ENCODE measurements at places on chromosomes 3 and 15.

DNA sequence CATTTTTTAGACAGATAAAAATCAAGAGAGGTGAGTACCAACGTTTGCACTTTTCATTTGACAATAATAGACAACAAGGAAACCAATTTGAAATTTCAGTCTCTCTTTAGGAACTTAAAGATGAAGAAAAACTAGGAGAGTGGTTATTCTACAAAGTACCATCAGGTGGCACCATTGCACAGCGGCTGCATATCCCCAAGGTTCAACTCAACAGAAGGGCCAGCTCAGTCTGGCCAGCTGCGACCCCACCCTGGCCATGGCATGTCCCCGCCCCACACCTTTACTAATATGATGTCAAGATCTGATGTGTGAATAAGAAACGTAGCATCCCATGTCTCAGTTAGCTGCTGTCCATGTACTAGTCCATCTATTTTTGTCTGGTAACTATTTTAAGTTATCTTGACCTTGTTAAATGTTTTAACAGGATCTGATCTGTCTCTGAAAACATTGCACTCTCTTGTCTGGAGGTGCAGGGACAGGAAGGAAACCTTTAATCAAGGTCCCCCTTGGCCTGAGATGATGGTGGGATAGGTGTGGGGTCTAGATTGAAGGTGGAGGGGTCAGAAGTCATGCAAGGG, 35.5 kb upstream of the CGNL1 start:
- no peak for DNase-seq

DNA sequence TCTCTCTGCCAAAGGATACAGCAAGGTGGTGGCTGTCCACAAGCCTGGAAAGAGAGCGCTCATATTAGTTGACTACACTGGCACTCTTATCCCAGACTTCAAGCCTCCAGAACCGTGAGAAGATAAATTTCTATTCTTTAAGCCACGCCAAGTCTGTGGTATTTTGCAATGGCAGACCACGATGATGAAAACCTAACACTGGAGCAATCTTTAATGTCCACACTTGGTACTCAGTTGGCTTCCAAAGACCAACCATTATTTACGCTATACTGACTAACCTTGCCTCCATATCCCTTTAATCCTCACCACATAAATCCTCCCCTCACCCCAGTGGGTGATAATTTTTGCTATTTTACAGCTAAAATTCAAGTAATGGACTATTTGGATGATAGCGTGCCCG, 16.9 kb upstream of the LACTB start:
- DNase-seq = no peak

- DNase-seq = no peak
These were observed 1353.5 kb downstream of the ROBO1 start for GRCh38 chr3:78414261-78414660.

GRCh38 chr3:1380926-1381646, 288.3 kb downstream of the CNTN6 start:
- no peak for DNase-seq

DNA sequence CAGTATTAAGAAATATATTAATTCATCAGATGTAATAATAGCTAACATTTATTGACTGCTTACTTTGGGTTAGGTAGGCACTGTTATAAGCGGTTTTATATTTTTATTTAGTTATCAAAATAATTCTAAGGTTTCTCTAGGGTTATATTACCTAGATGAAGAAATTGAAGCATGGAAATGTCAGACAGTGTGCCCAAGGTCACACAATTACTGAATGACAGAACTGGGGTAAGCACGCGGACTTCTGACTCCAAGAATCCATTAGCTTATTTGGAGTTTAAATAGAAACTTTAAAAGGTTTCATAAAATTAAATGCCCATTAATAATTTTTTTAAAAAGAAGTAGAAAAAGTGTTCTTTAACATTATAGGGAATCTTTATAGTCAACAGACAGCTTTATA, 74.3 kb downstream of the CALML4 start:
- DNase-seq = no peak

GRCh38 chr3:106208967-106209366, 340.2 kb upstream of the CBLB start:
- DNase-seq = no peak
